ENCODE measurements at places on chromosomes 1 and 21. TPM values are rescaled to one million over a fixed set of nuclear protein-coding genes. Genes with fewer than 3 reads are reported as not detected.

DNA sequence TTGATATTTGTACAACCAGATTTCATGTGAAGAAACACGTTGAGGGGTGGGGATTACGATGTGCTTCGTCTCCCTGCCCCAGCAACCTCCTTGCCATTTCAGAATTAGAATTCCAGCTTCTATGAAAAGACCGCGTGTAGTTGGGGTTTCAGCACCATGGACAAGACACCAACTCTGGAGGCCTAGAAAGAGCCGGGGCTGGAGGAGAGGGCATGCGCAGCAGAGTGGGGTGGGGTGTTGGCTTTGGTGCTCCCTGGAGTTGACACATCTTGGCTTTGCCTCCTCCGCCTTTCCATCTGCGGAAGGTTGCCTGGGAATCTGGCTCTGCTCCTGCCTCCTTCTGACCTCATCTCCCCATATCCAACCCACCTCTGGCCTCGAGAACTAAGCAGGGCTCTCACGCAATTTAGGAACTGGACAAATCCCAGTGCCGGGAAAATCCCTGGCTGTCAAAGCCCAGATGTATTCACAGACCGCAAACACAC lies 11.8 kb downstream of the HTR6 start:
- peak; percentile 90 for DNase-seq

DNA sequence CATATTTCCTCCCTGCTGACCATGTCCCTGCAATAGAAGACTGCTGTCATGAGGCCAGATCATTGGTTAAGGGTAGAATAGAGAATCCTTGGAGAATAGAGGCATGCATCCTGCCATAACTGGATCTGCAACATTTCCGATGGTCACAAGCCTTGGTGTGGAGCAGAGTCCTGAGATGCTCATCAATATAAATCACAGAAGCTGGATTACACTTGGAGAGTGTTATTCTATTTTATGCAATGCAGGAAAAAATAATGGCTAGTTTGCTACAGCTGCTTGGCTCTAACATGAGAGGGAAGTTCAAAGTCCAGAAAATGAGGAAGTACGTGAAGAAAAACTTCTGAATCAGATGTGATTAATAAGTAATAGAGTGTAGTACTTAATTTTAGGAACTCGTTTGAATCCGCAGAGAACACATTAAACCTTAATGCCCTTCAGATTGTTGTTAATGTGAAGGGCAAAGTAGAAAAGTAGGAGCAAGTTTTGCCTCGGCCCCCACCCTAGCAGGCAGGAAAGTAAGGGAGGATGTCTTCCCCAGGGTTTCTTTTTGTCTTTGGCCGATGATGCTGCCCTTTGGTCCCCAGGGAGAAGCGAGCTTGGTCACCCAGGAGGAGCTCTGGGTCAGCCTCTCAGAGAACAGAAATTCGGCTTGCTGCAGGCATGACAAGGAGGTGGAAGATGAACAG lies 59.5 kb downstream of the KCNK1 start:
- DNase-seq, result no peak

DNA sequence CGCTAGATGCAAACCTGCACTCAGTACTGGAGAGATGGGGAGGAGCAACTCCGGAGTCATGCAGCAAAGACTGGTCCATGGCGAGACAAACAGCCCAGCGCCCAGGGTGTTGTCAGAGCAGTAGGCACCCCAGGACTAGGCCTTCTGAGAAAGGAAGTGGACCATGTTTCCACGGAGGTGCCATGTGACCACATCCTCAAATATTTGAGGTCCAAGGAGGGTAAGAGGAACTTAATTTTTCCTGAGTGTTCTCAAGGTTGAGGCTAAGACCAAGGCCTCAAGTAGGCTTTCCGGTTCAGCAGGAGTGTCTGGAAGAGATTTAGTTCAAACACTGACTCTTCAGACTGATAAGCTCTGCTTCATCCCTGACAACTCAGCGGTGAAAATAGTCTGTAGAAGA lies 186.2 kb downstream of the RHOU start:
- DNase-seq, result no peak

DNA sequence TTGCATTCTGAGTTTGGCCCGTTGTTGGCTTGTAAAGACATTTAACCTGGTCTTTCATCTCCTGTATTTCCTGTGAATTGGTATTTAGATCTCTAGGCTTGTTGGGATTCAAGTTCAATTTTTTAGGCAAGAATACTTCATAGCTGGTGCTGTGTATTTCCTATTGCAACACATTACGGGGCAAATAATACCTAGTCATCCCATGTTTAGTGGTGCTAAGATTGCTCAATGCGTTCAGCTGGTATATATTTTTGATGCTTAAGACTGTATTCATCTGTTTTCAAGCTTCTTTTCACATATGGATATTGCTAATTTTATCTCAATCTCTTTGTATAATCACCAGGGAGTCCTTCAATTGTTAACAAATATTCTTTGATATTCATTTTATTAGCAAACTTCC lies 87.5 kb upstream of the ZBTB18 start:
- DNase-seq, result no peak

DNA sequence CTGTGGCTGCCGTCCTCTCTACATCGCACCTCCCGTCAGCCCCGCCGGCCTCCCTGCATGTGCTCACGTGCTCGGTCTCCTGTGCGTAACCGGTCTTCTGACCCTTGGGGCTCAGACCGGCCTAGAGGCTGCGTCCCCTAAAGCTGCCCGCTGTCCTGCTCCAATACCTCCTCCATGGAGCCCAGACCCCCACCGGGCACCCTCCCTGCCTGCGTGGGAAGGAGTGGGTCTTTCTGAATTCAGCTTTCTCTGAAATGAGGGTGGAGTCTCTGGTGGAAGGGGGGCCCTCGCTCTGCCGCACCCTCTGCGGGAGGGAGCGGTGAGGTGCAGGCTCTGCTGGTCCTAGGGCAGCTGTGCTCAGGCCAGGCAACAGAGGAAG lies 18.7 kb upstream of the POFUT2 start:
- DNase-seq, result peak; percentile 50

Gene C1orf21
- 84.4 TPM for total RNA-seq

DNA sequence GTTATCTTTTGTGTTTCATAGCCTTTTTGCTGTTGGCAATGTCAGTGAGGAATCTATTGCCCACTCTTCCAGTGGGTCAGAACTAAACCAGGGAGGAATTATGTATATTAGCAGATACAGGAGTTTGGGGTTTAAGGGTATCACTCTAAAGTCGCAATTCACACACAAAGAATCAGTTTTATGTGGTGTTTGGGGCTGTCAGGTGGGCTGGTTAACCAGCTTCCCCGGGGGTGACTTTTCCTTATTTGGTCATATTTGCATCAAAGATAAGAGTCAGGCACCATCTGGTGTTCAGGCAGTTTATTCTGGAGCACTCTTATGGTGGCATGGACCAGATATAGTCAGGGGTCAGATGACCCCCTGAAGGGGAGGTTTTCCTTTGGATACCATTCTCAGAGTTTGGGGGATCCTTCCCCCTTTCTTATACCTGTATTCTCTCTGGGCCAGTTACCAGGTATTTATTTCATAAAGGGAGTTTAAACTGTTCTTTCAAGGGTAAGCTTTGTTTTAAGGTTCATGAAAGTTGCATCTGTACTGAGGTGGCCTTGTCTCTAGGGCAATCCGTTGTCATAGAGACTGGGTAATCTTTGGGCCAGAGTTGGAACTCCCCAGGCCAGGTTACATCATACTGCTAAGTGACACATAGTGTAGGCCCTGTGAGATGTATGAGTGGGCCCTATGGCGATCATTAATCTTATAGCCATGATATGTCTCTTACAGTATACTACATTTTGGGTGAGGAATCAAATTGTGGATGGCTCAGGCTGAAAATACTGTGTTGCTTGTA lies 148.2 kb downstream of the RWDD3 start:
- no peak for DNase-seq

DNA sequence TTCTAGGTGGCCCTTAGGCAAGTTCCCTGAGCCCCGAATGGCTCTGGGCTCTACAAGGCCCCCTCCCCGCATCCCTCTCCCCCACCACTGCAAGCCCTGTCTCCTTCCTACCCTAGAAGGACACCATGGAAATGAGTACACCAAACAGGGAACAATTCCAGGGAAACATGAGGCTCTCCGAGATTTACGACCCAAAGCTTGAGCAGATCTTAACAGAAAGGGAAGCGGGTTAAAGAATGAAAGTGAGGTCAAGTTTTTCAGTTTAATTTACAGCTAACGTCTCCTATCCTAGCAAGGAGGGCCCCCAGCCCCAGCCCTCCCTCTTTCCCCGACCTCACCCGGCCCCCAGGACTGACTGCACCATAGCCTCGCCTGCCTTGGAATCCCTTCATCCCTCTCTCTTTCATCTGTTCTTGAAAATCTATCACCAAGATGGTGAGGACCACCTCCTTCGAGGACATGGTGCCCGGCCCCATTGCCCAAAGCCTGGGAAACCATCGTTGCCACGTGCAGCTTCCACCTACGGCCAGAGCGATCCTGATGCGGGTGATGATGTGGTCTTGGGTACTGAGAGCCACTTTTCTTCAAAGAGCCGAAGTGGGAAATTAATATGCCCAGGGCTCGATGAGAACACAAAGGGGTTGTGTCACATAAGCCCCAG lies 30.5 kb downstream of the SIM2 start:
- peak; percentile 1 for DNase-seq

Gene FLG2
- total RNA-seq, result not detected

DNA sequence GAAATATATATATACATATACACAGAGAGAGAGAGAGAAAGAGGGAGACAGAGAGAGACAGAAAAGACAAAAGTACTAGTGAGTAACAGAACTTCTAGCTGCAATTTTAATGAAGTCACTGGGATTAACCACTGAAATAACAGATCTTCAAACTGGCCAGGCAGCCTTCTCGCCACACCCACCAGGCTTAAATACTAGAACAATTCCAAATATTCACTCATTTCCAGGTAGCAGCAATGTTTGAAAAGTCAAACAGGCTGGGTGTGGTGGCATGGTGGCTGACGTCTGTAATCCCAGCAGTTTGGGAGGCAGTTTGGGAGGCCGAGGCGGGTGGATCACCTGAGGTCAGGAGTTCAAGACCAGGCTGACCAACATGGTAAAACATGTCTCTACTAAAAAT lies 5.2 kb downstream of the PRDX1 start:
- DNase-seq, result no peak

Gene ACADM
- 181 TPM for total RNA-seq

Gene SH2D5
- total RNA-seq, result 0.11 TPM

DNA sequence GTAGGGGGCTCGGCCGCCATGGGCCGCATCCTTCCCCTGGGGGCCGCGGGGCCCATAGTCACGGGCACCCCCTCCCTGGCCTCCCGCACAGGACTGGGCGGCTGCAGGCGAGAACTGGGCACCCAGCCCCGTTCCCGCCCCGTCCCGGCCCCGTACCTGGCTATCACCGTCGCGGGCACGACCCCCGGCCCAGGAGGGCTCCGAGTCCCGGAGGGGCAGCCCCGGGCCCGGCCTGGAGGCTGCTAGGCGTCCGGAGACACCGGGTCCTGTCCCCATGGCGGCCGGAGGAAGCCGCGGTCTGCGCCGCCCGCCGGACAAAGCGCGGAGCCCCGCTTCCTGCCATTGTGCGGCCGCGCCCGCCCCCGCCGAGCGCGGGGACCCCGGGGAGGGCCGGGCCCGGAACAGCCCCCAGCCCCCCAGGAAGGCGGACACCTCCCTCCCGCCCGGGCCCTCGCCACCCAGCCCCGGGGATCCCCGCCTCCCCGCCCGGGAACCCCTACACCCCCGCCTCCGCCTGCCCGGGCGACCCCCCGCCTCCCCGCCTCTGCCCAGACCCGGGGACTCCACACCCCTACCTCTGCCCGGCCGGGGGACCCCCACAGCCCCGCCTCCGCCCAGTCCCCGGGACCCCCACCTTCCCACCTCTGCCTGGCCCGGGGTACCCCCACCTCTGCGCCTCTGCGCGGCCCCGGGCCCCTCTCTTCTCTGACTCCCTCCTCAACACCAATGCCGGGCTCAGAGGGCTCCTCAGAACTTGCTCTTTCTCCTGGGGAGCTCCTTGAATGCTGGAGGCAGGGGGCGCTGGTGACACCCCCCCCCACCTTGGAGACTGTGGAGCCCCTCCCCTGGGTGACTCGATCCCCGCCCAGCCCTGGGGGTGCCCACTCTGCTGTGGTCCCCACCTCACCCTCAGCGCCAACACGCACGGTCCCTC lies 6.0 kb downstream of the PLEKHG5 start:
- no peak for DNase-seq

- DNase-seq, result no peak
Observed at GRCh38 chr1:186976700-186977099, 148.0 kb downstream of the PLA2G4A start.

All from right cardiac atrium (tissue), 5 donors.